Upper lobe of right lung (tissue), 1 donor: ENCODE measurements at places on chromosomes 4 and X. TPM values are rescaled to one million over a fixed set of nuclear protein-coding genes. Genes with fewer than 3 reads are reported as not detected.

DNA sequence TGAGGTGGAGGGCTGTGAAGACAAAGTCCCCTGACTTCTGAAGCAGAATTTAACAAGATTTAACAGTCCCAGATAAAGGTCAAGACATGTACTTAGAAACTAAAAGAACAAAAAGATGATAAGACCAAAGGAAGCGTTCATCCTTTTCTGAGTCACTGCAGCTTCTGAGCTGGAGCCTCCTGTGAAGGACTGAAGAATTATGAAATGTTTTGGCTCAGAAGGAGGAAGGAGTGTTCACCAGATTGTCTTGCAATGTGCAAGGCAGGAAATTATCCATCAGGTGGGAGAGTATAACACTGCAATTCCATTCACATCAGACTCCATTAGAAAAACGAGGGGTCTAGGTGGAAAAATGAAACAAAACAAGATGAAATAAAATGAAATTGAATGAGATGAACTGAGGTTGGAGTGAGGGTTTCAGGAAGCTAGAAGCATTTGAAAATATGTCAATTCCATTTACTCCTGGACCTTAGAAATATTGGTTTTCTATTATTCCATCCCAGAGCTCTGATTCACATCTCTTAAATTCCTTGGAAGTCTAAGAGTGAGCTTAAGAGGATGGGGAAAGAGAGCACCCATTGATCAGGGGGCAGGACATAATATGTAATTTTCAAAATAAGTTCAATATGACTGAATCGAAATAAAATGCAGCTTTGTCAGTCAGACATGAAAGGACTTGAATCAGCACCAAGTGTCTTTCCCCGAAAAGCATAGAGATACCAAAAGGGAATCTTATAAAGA lies 186.1 kb upstream of the LNX1 start:
- no peak for DNase-seq

DNA sequence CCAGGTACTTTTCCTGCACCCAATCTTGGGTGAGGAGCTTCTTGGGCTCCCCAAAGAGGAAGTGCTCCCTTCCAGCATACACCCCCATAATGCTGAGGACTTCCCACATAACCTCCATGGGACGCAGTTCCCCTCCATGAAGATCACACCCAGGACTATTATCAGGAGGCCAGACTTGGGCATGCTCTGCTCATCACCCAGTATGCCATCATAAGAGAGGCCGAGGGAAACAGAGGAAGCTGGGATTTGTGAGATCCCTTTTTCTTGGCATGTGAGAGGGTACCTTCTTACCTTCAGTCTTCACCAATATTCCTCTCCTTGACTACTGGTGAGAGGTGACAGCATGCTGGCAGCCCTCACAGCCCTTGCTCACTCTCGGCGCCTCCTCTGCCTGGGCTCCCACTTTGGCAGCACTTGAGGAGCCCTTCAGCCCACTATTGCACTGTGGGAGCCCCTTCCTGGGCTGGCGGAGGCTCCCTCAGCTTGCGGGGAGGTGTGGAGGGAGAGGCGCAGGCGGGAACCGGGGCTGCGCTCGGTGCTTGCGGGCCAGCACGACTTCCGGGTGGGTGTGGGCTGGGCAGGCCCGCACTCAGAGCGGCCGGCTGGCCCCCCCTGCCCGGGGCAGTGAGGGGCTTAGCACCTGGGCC lies 15.7 kb upstream of the HSFX1 start:
- no peak for DNase-seq

- DNase-seq: peak; percentile 76
These were observed 17.9 kb upstream of the SLC34A2 start for GRCh38 chr4:25637581-25638220.

- no peak for DNase-seq
These were observed 164.3 kb downstream of the RAPGEF2 start for GRCh38 chr4:159266981-159267868.

GRCh38 chr4:29311247-29311646 lies 1408.9 kb upstream of the PCDH7 start:
- DNase-seq: no peak

Gene CETN2
- 20.9 TPM for total RNA-seq

GRCh38 chr4:112199041-112199440 lies 32.5 kb upstream of the AP1AR start:
- no peak for DNase-seq

DNA sequence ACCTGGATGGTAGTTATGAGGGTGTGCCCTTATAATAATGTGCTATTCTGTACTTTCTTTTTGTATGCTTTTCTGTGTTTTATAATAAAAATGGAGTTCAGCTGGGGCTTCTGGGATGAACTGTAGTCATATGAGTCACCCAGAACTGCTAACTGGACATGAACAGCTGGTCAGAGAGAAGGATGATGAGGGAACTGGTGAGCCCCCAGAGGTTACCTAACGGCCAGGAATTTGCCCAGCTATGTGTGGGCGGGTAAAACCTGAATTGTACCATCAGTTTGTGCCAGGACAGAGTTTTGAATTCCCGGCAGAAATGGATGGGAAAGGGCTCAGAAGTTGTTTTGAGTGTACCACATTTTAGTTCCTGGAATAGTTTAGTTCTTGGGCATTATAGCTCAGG lies 138.0 kb upstream of the USP9X start:
- no peak for DNase-seq

DNA sequence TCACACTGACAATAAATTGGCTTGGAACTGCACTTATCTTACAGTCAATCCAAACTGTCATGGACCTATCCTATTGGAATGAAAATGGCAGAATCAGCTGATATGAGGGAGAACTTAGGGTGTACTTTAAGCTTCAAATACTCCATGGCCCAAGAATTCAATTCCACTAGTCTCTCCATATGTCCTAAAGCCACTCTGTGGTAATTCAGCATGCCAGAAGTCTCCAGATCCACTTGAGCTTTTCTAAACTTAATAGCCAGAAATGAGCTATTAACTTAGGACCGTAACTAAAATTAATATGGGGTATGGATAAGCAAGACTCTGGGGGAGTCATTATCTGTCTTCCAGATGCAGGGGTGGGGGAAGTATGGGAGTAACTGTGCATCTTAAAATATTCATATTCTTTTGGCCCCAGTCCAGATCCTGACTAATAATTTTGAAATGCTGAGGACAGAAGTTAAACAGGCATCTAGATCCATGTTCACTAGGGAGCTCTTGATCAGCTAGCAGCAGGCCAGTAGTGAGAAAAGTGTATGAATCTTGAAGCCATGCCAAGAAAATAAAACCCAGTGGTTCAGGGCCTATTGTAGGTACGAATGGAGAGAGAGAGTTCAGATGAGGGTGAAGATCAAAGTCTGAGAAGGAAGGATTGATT lies 167.6 kb downstream of the DKK2 start:
- no peak for DNase-seq

DNA sequence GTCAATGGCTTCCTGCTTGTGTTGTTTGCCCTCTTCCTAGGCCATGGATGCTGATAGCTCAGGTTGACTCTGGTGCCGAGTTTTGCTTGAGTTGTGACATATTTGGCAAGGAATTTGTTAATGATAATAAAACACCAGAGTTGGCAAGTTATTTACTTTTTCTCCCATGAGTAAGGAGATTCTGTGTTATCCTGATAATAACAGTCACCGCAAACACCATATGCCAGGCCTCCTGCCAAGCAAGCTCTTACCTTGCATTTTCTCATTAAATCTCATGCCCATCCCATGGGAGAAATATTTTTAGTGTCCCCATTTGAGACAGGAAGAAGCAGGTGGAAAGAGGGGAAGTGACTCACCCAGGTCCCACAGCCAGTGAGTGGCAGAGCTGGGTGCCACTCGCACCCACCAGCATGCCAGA lies 67.4 kb upstream of the CLCN4 start:
- no peak for DNase-seq

Gene CACNA1F
- 1.4 TPM for total RNA-seq

GRCh38 chr4:174674305-174674840 lies 152.1 kb upstream of the HPGD start:
- DNase-seq: no peak

- DNase-seq: no peak
These were observed 177.9 kb downstream of the VEGFC start for GRCh38 chr4:176614793-176615192.

Gene HPGDS
- 15.8 TPM for total RNA-seq

Gene GAGE12F
- not detected for total RNA-seq

Gene ARHGEF6
- total RNA-seq: 42.8 TPM

- DNase-seq: no peak
These were observed 14.6 kb downstream of the NPNT start for GRCh38 chr4:105909787-105910281.

GRCh38 chr4:139419388-139419914 lies 34.5 kb upstream of the RAB33B start:
- DNase-seq: no peak

DNA sequence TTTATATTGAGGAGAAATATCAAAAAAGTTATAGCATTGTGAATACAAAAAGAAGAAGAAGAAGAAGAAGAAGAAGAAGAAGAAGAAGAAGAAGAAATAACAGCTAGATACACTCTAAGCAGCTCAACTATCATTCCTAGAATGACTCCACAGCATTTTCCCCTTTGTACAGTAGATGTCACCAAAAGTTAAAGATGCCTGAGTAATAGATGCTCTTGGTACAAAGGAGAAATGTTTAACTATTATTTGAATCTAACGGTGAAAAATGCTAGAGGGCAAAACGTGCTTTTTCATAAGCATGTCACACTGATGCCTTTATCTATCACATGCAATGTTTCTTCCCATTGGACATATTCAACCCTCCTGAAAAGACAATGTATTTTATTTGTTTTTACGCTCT lies 178.4 kb upstream of the GPRIN3 start:
- DNase-seq: no peak

Gene NAT8L
- total RNA-seq: 0.46 TPM
